ENCODE measurements at places on chromosomes 6 and 20. TPM values are rescaled to one million over a fixed set of nuclear protein-coding genes. Genes with fewer than 3 reads are reported as not detected.

UNC93A gene
- total RNA-seq, result not detected

SLC24A3 gene
- total RNA-seq, result not detected

FOXS1 gene
- not detected for total RNA-seq

TSBP1 gene
- not detected for total RNA-seq

TBP gene
- total RNA-seq, result 24.2 TPM

ULBP3 gene
- not detected for total RNA-seq

ZNF512B gene
- 10.0 TPM for total RNA-seq

PPIL1 gene
- 23.4 TPM for total RNA-seq

COL11A2 gene
- 4.6 TPM for total RNA-seq

GPX6 gene
- total RNA-seq, result not detected

TAAR6 gene
- not detected for total RNA-seq

HLA-DRB5 gene
- 1.6 TPM for total RNA-seq

C20orf202 gene
- total RNA-seq, result 0.19 TPM

TBXT gene
- total RNA-seq, result not detected

BPIFB2 gene
- total RNA-seq, result not detected

SEL1L2 gene
- not detected for total RNA-seq

HAO1 gene
- not detected for total RNA-seq

PAK5 gene
- total RNA-seq, result not detected

FKBP1C gene
- total RNA-seq, result not detected

LPA gene
- total RNA-seq, result not detected

MCUR1 gene
- 27.4 TPM for total RNA-seq

TMEM63B gene
- total RNA-seq, result 12.4 TPM

NRSN1 gene
- not detected for total RNA-seq

PXT1 gene
- not detected for total RNA-seq

GRM1 gene
- not detected for total RNA-seq

LY6G6F gene
- total RNA-seq, result not detected

SLC52A3 gene
- total RNA-seq, result not detected

LY6G6C gene
- total RNA-seq, result not detected

BMP6 gene
- total RNA-seq, result not detected

GZF1 gene
- total RNA-seq, result 9.2 TPM

PLEKHG1 gene
- 2.1 TPM for total RNA-seq

SIRT5 gene
- total RNA-seq, result 7.4 TPM

SIGLEC1 gene
- total RNA-seq, result 0.14 TPM

RBPJL gene
- not detected for total RNA-seq

CUL9 gene
- total RNA-seq, result 45.7 TPM

ECT2L gene
- not detected for total RNA-seq

SRMS gene
- total RNA-seq, result not detected

RSPO3 gene
- not detected for total RNA-seq

HRH3 gene
- total RNA-seq, result not detected

SEMG2 gene
- total RNA-seq, result not detected

GUCA1A gene
- total RNA-seq, result 0.14 TPM

ADAM33 gene
- not detected for total RNA-seq

ZC2HC1B gene
- not detected for total RNA-seq

MYH7B gene
- total RNA-seq, result 0.70 TPM

BPIFA1 gene
- not detected for total RNA-seq

OPN5 gene
- not detected for total RNA-seq

FAM162B gene
- total RNA-seq, result not detected

CUTA gene
- total RNA-seq, result 334 TPM

DUSP15 gene
- not detected for total RNA-seq
